CD4-positive, alpha-beta T cell treated with Interleukin-6 at 100 ng/mL for 8 hours (primary cell): ENCODE measurements at places on chromosomes 2 and 18.

GRCh38 chr18:70363861-70364260 is 75.0 kb downstream of the SOCS6 start:
- DNase-seq, result no peak

GRCh38 chr2:36329746-36330472 is 25.7 kb upstream of the CRIM1 start:
- DNase-seq, result no peak

- DNase-seq, result no peak
Observed at GRCh38 chr2:200662727-200663126, 76.9 kb downstream of the AOX1 start.

GRCh38 chr2:3211256-3212060 is 166.2 kb downstream of the EIPR1 start:
- DNase-seq, result no peak

- DNase-seq, result no peak
Observed at GRCh38 chr2:120762341-120763061, 26.8 kb downstream of the GLI2 start.

DNA sequence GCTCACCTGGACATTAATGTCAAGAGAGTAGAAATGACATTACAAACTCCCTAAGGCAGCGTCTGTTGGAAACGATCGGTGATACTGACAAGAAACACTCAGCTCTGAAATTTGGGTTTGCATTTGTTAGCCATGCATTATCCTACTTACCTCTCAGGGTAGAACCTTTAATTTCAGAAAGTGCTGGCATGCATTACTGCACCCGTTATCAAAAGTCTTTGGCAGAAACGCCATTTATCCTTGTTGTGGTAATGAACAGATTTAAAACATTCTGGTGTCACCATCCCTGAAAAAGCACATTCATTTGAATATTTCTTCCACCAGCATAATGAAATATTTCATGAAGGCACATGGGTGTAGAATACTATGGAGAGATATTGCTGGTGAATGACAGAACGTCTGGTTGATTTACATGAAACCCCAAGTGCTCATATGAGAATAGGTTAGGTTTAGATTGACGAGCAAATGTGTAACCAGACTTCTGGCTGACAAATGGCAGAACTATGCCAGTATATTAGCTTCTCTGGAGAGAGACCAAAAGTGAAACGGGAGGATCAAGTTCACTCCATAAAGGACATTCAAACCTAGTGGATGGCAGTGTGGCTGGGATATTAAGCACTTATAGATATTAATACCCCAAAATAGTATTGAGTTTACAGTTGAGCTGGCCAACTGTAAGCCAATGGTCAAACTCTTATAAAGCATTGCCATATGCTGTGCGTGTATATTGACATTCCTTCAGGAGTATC is 53.5 kb upstream of the ITGB6 start:
- DNase-seq, result no peak

DNA sequence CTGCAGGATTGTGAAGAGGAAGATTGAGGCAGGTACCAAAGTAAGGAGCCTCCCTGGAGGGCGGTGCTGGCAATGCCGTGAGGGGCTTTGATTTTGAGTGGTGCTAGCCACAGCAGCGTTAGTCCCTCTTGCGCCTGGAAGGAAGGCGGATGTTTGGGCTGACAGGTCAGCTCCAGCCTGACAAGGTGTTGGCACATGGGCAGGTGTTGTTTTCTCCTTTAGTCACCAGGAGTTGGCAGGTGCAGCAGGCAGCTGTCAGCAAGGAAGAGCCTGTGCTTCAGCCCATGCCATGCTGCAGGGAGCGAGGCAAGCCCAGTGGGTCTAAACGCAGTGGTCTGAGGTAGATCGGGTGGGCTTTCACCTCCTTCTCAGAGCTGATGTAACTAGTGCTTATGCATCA is 8.5 kb downstream of the SEC11C start:
- no peak for DNase-seq
